ENCODE measurements at places on chromosomes 6 and 20.

- DNase-seq, result no peak
Observed at GRCh38 chr20:14570811-14571210, 233.4 kb upstream of the FLRT3 start.

DNA sequence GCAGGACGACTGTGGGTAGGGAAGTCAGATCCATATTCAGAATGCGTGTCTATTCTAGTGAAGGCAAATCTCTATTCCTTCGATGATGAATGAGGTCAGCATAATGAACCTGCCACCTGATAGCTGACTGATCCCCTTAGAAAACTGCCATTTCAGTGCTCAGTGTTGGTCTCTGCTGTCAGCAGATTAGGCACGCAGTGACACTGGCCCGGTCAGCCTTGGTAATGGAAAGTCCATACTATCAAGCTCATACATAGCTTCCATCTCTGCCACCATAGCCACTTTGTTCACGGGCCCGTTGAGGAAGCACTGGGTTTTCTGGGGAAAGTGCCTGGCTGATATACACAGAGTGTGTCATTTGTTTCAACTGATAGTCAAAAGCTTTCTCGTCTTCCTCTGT, 54.0 kb downstream of the C6orf52 start:
- no peak for DNase-seq

DNA sequence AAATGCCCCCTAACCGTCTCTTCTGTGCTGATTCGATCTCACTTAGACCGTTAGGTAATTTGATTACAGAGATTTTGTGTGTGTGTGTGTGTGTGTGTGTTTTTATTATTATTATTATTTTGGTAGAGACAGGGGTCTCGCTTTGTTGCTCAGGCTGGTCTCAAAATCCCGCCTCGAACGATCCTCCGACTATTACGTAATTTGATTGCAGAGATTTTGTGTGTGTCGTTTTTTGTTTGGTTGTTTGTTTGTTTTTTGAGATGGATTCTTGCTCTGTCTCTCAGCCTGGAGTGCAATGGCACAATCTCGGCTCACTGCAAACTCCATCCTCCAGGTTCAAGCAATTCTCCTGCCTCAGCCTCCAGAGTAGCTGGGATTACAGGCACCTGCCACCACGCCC, 28.3 kb downstream of the FOXF2 start:
- no peak for DNase-seq

GRCh38 chr6:96171112-96171511, 155.3 kb downstream of the FUT9 start:
- no peak for DNase-seq

DNA sequence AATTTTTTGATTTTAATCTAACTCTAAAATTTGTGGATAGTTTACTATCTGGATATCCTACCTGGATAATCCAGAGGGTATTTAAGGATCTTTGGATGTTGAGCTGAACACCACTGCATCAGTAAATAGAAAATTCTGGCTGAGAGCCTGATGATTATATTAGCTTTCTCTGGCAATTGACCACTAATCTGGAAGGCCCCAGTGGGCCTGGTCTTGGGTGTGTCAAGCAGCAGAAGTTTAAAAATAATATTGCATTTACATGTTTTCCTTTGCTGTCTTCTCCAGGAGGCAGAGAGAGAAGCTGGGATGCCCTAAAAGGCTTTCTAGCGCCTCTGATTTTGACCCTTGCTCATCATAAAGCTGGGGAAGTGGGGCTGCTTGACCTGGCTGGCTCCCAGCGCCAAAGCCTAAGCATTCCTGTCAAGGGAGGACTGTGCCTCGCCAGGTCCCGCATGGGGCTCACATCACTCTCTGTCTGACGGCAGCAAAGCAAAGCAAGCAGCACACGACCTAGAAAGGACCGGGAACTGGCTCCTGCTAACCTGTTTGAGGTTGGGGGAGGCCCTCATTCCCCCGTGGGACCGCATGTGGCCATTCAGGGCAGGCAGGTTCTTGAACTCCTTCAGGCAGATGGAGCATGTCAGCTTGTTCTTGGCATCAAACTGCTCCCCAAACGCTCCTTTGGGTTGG, 46.6 kb upstream of the MRPS10 start:
- DNase-seq, result no peak

DNA sequence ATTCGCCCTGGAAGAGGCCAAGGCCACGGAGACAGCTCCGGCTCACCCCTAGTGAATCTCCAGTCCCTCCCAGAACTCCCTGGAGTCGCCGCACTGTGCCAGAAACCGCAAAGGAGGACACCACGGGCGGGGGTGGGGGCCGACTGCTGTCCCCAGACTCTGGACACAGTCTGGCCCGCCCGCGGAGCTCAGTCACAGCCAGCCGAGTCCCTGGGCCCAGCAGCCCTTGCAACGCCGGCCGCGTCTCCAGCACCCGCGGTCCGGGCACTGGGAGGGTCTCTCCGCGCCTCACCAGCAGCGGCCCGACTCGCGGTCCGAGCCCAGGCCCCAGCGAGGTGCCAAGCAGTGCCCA, 518 bp downstream of the PEX6 start:
- DNase-seq, result no peak

DNA sequence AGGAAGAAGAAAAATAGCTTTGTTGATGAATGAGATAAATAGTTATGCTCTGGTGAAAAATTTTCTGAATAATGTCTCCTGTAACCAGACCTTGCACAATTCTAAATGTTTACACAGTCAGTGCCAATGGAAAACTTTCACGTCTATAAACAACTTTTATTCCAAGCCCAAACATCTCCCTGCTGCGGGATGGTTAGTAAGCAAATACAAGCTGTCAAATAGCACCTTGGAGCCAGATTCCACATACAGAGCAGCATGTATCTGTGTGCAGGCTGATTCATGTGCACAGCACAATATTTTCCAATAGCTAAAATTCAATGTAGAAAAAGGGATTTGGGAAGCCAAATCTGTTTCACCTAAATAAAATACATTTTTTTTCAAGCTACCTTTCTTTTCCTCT, 813.3 kb downstream of the HACE1 start:
- no peak for DNase-seq

GRCh38 chr20:17852323-17852722, 116.3 kb downstream of the SNX5 start:
- no peak for DNase-seq

- peak; percentile 67 for DNase-seq
Observed at GRCh38 chr6:45681860-45682511, 304.3 kb upstream of the SUPT3H start.

DNA sequence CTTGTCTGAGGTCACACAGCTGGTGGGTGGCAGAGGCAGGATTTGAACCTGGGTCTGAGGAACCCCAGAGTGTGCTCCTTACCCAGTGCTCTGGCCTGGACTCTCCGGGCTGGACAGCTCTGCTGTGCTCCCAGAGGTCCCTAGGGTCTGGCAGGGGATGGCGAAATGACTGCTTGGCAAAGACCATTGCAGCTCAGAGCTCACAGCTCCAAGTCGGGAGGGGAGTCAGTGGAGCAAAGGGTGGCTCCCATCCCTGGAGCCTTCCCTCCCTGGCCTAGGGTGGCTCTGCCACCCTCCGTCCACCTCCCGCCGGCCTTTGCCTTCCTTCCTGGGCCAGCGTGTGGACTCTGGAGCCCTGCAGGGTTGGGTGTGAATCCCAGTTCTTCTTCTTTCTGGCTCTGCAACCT, 17.5 kb downstream of the CEBPB start:
- DNase-seq, result no peak

GRCh38 chr20:44918342-44918741, 8.5 kb downstream of the PABPC1L start:
- DNase-seq, result no peak

DNA sequence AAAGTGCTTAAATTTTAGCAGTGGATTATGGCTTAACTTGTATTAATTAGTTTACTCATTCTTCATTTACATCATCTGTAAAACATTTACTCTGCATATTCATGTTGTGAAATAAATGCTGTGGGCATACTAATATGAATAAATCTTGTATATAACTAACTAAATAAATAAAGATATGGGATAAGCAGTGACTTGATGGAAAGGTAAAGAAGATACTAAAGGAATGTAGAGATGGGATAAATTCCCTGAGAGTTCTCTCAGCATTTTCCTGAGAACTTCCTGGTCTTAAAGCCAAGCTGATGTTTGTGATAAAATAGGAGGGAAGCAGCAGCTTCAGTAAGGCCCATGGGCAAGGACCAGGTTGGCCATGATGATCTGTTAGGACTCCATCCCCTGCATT, 652.1 kb downstream of the RNF144B start:
- no peak for DNase-seq

DNA sequence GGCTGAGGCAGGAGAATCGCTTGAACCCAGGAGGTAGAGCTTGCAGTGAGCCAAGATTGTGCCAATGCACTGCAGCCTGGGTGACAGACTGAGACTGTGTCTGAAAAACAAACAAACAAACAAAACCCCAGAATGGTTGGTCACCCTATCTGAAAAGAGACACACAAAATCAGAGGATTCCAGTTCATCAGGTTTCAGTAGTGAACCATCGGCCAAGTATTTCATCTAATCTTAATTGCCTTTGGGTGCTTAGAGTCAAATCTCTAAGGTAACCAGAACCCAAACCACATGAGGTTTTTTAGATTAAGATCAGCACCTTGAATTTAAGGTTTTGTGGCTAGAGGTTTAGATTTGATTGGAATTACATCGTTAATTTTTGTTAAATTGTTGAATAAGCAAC, 8.3 kb upstream of the ZBTB2 start:
- DNase-seq, result no peak

- DNase-seq, result no peak
Observed at GRCh38 chr6:81940451-81940985, 188.0 kb upstream of the TENT5A start.

GRCh38 chr6:168418711-168419121, 22.3 kb upstream of the SMOC2 start:
- no peak for DNase-seq

DNA sequence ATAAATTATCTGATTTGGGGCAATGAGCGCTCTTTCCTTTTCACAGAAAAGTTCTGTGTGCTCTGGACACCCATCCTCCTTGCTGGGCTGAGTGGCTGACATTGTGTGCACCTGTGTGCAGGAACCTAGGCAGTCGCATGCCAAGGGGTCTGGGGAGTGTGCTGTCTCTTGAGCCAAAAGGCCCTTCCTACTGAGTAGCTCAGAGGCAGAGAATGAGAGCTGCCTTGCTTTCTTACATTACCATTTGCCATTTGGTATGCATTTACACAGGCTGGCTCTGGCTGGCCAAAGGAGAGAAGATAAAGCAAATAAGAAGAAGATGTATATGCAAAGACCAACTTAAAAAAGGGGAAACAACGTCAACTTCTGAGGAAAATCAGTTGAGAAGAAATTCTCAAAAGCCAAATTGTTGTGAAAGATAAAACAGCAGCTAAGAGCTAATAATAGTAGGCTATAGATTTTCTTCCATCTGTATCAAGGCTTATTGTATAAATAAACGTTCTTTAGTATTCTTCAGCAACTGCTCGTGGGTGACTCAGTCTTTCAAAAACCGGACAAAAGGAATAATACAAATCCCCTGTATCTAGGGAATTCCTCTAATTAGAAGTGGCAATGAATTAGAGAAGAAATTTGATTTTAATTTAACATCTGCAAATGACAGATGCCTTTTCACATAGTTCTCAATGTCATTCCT, 121.9 kb downstream of the INSM1 start:
- DNase-seq, result no peak

- no peak for DNase-seq
Observed at GRCh38 chr20:38231531-38232121, 28.9 kb downstream of the KIAA1755 start.

DNA sequence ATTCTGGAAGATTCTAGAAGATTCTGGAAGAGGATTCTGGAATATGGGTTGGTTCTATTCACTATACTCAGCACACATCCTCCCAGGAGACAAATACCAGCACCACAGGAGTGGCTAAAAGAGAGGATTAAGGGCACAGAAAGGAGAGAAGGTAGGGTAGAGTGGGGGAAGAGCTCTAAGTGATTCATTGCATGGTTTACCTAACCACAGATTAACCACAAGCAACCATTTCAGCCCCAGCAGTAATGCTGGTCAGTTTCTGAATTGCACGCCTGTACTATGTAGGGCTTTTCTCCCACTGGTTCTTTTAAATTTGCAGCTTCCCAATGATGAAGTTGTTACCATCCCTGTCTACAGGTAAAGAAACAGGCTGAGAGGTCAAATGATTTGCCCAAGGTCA, 192.7 kb upstream of the PMEPA1 start:
- no peak for DNase-seq

- DNase-seq, result no peak
Observed at GRCh38 chr6:96613291-96613999, 50.5 kb downstream of the FHL5 start.

DNA sequence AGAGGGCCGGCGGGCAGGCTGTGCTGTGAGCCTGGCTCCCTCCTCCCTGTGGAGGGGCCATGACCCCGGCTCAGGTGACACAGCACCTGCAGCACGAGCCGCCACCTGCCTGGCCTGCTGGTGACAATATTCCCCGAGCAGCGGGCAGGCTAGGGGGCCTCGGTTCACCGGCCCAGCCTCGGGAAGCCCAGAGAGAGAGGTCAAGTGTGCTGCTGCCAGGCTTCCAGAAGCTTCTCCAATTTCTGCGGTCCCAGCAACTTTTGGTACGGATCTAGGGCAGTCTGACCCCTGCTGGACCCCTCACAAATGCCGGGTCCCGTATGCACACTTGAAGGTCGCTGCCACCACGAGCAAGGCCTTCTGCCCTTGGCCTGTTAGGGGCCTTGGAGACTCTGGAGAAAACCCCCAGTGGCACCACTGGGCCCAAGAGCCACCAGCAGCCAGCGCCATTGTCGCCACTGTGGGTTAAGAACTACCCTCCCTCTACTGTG, 38.6 kb upstream of the NOL4L start:
- DNase-seq, result no peak

DNA sequence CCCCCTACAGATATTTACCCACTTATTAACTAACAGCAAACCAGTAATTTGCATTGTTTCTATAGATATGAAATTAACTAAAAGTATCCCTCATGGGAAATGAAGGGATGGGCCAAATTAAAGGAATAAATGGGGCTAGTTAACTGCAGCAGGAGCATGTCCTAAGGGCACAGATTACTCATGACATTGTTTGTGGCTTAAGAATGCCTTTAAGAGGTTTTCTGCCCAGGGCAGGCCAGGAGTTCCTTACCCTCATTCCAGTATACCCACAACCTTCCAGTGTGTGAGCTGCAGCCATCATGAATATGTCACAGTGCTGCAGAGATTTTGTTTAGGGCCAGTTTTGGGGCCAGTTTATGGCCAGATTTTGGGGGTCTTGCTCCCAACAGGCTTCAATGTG, 1101.9 kb downstream of the PRIM2 start:
- no peak for DNase-seq

GRCh38 chr6:88166493-88167351, 575 bp upstream of the CNR1 start:
- peak; percentile 1 for DNase-seq

DNA sequence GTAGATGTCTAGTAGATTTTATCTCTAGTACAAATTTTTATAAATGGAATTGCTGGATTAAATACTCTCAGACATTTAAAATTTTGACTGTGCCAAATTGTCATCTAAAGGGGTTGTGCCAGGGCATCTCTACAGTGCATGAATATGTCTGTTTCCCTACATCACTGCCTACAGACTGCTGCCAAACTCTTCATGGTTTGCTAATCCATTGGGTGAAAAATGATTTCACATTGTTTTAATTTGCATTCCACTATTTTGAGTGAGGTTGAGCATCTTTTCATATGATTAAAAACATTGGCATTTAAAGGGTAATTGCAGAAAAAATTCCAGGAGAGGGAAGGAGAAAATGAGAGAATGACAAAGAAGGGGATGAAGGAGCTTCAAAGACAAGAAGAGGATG, 267.7 kb upstream of the RNF24 start:
- no peak for DNase-seq

GRCh38 chr6:155521719-155522118, 66.1 kb upstream of the NOX3 start:
- no peak for DNase-seq

All from CD4-positive, CD25-positive, alpha-beta regulatory T cell (primary cell).